A549 treated with DMSO at 1 μM for 4 hours (cell line): ENCODE measurements at places on chromosomes 6 and 20. TPM values are rescaled to one million over a fixed set of nuclear protein-coding genes. Genes with fewer than 3 reads are reported as not detected.

HSPA1L gene
- 1.00 to 2.0 TPM (median 1.9 TPM) in 5 replicates for total RNA-seq

SPACA1 gene
- total RNA-seq, result not detected in 5 replicates

CST4 gene
- not detected in 5 replicates for total RNA-seq

PSORS1C2 gene
- not detected in 5 replicates for total RNA-seq

ZSCAN26 gene
- total RNA-seq, result 5.0 to 7.7 TPM (median 6.5 TPM) in 5 replicates

CFAP206 gene
- total RNA-seq, result 0.47 to 0.93 TPM (median 0.56 TPM) in 5 replicates

PLEKHG1 gene
- total RNA-seq, result 0.33 to 0.90 TPM (median 0.50 TPM) in 5 replicates

CPNE5 gene
- total RNA-seq, result 0.06 to 0.15 TPM (median 0.11 TPM) in 5 replicates

LPIN3 gene
- 7.6 to 12.4 TPM (median 9.9 TPM) in 5 replicates for total RNA-seq

PRDM1 gene
- total RNA-seq, result 3.6 to 5.0 TPM (median 4.2 TPM) in 5 replicates

GJA10 gene
- not detected in 5 replicates for total RNA-seq

SOX18 gene
- 1.1 to 2.3 TPM (median 1.7 TPM) in 5 replicates for total RNA-seq

TNFRSF6B gene
- total RNA-seq, result 0.81 to 1.1 TPM (median 1.0 TPM) in 4 of 5 replicates, not detected in the other
